WTC11 (cell line): ENCODE measurements at places on chromosomes 13 and 19. TPM values are rescaled to one million over a fixed set of nuclear protein-coding genes. Genes with fewer than 3 reads are reported as not detected.

DNA sequence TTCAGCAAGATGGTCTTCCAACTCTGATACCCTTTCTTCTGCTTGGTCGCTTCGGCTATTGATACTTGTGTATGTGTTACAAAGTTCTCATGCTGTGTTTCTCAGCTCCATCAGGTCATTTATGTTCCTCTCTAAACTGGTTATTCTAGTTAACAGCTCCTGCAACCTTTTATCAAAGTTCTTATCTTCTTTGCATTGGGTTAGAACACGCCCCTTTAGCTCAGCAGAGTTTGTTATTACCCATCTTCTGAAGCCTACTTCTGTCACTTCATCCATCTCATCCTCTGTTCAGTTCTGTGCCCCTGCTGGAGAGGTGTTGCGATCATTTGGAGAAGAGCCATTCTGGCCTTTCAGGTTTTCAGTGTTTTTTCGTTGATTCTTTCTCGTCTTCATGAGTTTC lies 18.7 kb downstream of the ACOD1 start:
- DNase-seq = no peak

The DNAJB1 gene
- total RNA-seq = 54.5 to 88.7 TPM (median 81.9 TPM) in 3 replicates

- no peak for DNase-seq
Observed at GRCh38 chr13:95229855-95230254, 71.4 kb downstream of the ABCC4 start.

DNA sequence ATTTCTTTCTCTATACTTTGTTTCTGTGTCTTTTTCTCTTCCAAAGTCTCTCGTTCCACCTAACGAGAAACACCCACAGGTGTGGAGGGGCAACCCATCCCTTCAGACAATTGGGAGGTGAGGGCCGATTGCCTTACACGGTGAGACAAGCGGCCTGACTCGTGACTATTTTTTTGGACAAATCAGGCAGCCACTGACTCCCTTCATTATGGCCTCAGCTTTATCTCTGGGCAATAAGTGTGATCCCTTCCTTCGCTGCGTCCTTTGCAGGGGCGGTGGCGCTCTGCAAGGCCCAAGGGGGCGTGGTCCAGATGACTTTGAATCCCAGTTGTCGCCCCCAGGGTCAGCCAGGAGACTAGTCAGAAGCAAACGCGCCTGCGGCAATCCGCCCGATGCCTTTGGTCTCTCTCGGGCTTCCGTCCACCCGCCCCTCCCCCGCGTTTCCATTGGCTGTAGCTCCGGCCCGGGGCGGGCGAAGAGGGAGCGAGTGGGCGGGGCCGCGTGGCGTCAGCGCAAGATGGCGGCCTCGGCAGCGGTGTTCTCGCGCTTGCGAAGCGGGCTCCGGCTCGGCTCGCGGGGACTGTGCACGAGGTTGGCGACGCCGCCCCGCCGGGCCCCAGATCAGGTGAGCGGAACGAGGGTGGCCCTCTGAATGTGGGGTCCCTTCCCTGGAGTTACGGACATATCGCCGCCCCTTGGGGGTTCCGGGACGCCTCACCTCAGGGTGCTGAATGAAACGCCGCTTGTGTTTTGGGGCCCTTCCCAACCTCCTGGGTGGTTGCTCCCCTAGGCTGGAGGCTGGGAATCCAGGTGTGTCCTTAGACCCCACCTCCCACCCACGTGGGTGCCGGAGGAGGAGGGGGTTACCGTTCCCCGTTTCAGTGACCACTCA lies at the start of gene TIMM50:
TSS of gene TIMM50 (plus strand) at position 502 of the 892 bp plus-strand sequence. CDS start at position 518, 16 bp downstream.
- DNase-seq = peak; percentile 100
